GF-D8 (cell line): ENCODE measurements at places on chromosomes 11 and 22.
A peak's percentile ranks its signal among the peaks of the same experiment; 100 is the strongest.

GRCh38 chr22:46563381-46564083, 26.1 kb upstream of the CELSR1 start:
- DNase-seq: peak; percentile 44

DNA sequence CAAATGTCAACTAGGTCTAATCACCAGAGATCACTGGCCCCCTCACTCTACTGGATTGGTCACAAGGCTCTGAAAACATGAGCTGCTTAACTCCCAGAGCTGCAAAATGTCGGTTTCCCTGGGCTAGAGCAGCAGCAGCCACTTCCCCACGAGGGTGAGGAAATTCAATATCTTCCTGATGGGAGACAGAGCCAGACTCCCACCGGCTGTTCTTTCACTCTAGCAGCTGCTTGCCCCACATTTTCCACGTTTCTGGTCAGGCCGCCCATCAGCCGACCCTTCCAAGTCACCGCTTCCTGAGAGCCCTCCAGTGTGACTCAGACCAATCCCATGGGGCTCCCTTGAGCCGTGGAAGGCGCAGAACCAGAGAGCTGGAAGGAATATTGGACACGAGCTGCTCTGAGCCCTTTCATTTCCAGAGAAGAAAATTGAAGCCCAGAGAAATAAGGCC, 227.0 kb downstream of the ADAMTS15 start:
- DNase-seq: no peak

DNA sequence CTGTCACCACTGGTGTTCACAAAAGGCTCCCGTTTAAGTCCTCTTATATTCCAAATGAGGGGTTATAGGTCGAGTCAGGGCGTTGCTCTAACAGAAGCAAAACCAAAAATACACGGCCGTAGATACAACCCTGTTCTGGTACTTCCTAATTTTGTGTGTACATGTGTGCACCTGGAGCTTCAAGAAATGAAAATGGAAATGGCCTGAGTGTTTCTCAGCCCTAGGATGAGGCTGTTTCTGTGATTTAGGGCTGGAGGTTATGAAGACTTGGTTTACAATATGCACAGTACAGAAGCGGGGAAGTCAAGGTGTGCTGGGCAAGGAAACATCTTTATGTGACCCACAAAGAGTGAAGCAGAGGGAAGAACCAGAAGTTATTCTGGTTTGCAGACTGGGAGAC, 110.4 kb upstream of the OR4B1 start:
- no peak for DNase-seq

DNA sequence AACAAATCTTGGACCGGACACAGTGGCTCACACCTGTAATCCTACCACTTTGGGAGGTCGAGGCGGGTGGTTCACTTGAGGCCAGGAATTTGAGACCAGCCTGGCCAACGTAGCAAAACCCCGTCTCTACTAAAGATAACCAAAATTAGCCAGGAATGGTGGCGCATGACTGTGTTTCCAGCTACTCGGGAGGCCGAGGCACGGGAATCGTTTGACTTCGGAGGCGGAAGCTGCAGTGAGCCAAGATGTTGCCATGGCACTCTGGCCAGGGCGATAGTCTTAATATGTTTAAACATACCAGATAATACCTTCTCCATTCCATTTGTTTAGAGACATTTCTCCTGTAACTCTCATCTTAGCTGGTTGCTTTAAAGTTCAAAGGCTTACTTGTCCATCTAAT, 218.6 kb downstream of the ARHGAP42 start:
- no peak for DNase-seq

- no peak for DNase-seq
Observed at GRCh38 chr11:1480191-1480554, 6.4 kb downstream of the MOB2 start.

- DNase-seq: no peak
Observed at GRCh38 chr11:69593851-69594250, 47.1 kb upstream of the CCND1 start.

DNA sequence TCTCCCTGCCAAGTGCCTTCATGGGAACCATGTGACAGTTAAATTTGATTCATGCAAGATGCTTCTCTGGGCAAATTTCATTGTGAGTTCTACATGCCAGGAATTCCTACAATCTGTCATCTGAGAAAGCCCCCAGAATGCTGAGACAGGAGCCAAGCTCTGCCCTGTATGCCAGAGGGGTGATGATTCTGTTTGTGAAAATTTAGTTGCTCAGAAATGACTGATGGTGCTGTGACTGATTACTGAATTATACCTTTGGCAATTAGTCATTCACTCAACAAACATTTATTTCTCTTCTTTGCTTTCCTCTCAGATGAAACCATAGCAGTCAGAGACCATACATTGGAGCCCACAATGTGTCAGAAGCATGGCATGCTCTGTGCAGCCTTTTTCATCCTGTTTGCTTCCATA, 69.0 kb upstream of the ZBED5 start:
- no peak for DNase-seq

DNA sequence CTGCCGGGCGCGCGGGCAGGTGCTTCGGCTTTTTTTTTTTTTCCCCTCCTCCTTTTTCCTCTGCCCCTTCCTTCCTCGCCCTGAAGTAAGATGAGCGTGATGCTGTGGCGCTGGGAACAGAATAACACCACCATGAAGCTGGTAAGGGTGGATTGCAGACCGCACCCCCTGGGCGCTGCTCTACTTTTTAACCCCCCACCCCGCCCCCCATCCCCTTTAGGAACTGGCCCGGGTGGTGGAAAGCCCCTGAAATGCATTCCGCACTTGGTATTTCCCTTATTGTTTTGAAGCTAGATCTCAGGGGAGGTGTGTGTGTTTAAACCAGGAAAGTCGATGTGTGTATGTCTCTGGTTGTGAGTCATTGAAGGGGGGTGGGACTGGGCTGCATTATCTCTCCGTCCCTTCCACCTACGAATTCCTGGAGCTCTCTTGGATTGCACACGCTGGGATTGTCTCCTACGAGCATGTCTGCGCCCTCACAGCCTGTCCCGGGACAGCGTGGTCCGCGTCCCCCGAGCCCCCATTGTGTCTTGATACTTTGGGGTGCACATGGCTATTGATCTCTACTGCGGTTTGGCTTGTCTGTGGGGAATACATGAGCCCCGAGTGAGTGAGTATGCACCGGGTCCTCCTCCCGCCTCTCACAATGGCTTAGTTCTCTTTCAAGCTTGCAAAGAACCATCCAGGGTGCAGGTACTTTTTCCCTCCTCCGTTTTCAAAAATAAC, 64.9 kb downstream of the NAV2 start:
- no peak for DNase-seq

DNA sequence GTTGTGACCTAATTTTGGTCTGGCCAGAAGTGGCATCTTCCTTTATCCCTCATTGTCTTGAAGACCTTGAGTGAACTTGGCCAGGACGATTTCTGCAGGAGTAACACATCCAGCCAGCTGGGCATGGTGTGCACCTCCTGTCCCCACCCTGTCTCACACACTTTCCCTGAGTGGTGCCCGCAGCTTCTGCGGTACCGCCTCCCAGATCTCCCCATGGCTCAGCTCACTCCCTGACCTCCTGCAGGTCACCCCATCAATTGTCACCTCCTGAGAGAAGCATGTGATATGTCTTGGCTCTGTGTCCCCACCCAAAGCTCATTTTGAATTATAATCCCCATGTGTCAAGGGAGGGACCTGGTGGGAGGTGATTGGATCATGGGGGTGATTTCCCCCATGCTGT, 50.2 kb upstream of the TP53I11 start:
- no peak for DNase-seq

DNA sequence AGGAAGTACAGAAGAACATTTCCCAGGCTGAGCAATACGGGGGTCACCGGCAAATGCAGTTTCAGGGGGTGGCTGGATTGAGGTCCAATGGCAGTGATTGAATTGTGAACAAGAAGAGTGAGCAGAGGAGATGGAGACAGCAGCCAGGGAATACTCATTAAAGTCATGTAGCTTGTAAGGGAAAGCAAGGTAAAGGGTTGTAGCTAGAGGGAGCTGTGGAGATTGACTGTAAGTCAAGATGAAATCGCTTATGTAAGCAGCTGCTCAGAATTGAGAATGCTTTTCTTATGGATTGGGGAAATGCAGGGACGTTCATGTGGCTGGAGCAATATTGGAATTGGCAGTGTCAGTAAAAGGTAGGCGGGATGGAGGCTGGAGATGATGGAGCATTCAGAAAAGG, 111.4 kb upstream of the TBCEL start:
- DNase-seq: peak; percentile 34

GRCh38 chr11:100961633-100962032, 168.0 kb downstream of the PGR start:
- DNase-seq: no peak

GRCh38 chr22:22556995-22557925, 1.8 kb downstream of the PRAME start:
- no peak for DNase-seq

GRCh38 chr11:93905384-93905783, 55.0 kb upstream of the VSTM5 start:
- DNase-seq: no peak

- no peak for DNase-seq
Observed at GRCh38 chr22:41557401-41558240, 3.2 kb upstream of the CSDC2 start.

DNA sequence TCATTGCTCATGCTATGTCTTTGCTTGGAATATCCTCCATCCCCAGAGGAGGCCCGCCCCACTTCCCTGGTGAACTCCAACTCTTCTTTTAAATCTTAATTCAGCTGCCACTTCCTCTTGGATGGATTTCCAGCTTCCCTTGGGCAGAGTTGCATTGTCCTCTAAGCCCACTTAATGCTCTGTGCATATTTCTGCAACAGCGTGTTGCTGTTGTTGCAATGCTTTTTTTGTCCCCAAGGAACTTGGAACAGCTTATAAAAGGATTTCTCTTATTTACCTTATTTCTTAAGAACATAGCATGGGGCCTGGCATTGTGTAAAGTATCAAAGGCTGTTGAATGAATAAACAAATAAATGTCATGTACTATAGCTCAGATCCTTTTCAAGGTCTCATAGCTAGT, 507.4 kb downstream of the METTL15 start:
- DNase-seq: no peak

DNA sequence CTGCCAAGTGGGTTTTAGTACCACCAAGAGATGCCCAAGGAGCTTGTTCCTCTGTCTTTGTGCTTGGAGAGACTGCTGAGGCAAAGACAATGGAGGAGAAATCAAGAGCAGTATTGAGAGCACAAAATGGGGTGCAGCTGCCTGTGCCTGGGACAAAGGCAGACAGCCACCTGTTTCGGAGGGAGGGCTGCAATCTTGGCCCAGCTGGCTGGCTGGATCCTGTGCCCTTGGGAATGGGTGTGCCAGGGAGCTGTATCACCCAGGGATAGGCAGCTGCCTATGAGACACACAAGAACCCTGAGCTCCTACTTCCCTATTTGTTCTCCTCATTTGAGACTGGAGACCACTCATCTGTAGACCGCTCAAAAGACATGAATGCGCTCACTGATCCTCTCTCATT, 23.3 kb upstream of the CHRM4 start:
- DNase-seq: no peak

DNA sequence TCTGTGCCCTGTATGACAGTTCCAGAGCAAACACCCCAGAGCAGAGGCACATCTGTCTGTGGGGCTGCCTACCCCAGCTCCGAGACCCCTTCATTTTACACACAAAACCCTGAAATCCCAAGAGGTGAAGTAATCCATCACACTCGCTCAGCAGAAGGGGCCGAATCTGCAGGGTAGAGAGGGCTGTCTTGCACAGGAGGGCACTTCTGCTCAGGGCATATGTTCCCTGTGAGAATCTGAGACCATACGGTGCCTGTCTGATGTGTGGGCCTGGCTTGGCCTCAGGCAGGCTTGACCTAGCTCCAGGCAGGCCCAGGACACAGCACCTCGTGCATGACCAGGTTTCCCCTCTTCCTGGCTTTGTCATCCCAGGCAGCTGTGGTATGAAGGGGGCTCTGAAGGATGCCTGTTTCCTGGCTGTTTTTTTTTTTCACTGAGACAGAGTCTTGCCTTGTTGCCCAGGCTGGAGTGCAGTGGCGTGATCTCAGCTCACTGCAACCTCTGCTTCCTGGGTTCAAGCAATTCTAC, 37.2 kb downstream of the GRIK4 start:
- DNase-seq: no peak

GRCh38 chr11:74815966-74816365, 67.3 kb downstream of the RNF169 start:
- no peak for DNase-seq

DNA sequence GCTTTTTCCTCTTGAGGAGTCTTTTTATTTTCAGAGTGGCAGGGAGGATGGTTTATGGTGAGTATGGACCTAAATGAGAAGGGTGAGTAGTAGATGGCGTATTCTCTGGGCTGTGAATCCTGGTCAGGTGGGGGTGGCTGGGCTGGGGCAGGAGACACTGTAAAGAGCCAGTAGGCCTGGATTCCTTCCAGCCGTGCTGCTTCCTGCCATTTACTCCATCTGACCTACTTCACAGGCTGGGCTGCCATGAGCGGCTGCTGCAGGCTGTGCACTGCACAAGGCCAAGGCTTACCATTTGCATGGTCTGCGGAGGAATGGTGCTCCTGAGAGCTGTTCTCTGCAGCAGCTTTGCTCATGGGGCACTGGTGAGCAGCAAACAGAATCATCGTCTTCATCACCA, 297.6 kb downstream of the KIRREL3 start:
- DNase-seq: no peak

GRCh38 chr11:69027704-69028372, 14.8 kb upstream of the MRGPRF start:
- peak; percentile 74 for DNase-seq

GRCh38 chr11:79331203-79331901, 109.5 kb downstream of the TENM4 start:
- no peak for DNase-seq

GRCh38 chr11:100972046-100972445, 157.6 kb downstream of the PGR start:
- DNase-seq: no peak

DNA sequence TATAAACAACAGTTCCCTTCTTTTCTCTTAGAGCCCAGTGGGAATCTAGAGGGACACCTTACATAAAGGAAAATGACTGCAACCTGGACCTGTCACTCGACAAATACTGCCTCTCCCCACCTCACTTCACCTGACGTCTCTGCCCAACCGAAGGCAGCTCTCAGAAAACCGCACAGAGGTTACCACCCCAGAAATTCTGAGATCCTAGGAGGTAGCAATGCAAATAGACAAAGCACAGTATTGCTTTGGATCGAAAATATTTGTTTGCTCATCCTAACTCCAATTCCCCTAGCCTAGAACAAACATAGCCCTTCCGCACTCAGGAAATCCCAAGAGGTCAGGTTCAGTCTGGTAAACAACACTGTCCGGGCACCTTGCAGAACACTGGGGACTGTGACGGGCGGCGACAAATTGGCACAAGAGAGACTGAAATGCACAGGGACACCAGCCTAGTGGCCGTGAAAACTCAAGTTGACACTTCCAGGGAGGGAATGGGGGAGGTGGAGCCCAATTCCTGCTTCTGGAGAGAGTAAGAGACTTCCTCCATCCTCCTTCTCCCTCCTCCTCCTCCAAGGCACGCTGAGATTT, 420 bp upstream of the TRIM44 start:
- no peak for DNase-seq

DNA sequence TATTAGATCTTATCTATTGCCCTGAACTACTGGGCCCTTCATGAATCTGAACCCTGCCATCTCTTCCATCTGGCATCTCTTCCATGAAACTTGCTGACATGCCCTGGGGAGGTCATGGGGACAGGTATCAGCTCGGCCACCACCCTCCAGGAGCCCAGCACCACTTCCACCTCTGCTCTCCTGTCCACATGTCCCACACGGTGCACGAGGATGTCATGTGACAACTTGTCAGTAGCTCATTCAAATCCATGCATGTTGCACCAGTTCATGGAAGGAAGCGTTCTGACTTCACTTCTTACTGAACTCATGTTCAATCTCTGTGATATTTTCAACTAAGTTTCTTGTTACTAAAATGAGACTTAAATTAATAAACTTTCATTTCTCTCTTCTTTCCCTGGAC, 16.6 kb downstream of the YPEL1 start:
- no peak for DNase-seq
